ENCODE measurements at places on chromosomes 4 and X.
A peak's percentile ranks its signal among the peaks of the same experiment; 100 is the strongest.

- no peak for DNase-seq
These were observed 59.1 kb downstream of the MRPL1 start for GRCh38 chr4:77921701-77922100.

GRCh38 chr4:145937971-145938611 is 532 bp downstream of the ZNF827 start:
- peak; percentile 22 for DNase-seq

- DNase-seq, result no peak
These were observed 233.8 kb upstream of the UGT8 start for GRCh38 chr4:114364857-114365256.

GRCh38 chrX:119406776-119407175 is 7.6 kb downstream of the SLC25A43 start:
- no peak for DNase-seq

DNA sequence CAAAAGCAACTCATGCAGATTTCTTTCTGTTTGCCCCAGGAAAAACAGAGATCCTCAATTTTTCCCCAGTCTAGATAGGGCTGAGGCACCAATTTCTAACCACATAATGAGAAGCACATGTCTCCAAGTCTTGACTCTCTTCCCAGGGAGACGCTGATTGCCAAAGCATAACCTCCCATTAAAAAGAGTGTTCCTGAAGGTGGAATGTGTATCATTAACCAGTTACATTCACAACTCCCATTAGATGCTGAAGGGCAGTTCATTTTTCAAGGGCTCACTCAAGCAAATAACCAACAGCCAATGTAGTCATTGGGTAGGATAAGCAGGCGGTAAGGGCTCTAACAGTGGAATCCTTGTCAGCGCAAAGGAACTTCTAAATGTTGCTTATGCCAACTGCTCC is 27.5 kb downstream of the TMEM47 start:
- DNase-seq, result no peak

DNA sequence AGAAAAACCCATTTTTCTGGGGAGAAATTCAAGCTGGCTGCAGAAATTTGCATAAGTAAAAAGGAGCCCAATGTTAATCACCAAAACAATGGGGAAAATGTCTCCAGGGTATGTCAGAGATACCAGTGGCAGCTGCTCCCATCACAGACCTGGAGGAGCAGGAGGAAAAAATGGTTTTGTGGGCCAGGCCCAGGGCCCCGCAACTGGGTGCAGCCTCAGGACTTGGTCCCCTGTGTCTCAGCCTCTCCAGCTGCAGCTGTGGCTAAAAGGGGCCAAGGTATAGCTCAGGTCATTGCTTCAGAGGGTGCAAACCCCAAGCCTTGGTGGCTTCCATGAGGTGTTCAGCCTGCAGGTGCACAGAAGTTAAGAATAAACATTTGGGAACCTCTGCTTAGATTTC is 536.4 kb upstream of the FRG1 start:
- DNase-seq, result no peak

DNA sequence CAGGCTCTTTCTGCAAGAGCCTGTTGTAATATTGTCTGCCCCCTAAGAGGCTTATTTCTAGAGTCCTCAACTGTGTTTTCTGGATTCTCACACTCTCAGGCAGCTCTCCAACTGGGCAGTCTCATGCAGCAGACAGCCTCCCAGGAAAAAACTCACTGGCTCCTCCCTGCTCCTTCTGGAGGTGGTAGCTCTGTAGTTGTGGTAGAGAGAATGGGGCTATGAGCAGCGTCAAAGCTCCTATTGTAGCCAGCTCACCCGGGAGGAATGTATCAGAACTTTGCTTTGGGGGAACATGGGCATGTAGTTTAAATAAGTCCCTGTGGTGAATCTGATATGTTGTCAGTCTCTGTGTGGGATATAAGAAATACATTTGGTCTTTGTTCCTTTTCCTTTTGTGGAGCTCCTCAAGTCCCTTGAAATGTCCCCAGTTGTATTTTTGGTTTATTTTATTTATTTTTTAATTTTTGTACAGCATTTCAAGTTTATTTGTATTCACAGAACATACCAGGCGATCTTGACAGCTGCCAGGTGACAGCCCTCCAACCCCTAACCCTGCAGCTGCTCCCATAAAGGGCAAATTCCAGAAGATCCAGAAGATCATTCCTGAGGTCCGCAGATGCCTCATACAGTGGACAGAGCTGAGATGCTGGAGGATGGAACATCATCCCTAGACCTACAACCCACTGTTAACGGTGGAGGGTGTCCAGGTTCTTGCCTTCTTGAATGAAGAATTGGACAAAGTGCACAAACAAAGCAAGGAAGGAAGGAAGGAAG is 45.7 kb downstream of the TRIM61 start:
- DNase-seq, result no peak

- no peak for DNase-seq
These were observed 58.1 kb downstream of the SLC30A9 start for GRCh38 chr4:42048394-42048793.

GRCh38 chr4:7276515-7276914 is 84.2 kb downstream of the SORCS2 start:
- DNase-seq, result no peak

- DNase-seq, result no peak
These were observed 5.4 kb upstream of the ASB5 start for GRCh38 chr4:176274441-176274840.

GRCh38 chr4:61630548-61630947 is 430.4 kb downstream of the ADGRL3 start:
- DNase-seq, result no peak

DNA sequence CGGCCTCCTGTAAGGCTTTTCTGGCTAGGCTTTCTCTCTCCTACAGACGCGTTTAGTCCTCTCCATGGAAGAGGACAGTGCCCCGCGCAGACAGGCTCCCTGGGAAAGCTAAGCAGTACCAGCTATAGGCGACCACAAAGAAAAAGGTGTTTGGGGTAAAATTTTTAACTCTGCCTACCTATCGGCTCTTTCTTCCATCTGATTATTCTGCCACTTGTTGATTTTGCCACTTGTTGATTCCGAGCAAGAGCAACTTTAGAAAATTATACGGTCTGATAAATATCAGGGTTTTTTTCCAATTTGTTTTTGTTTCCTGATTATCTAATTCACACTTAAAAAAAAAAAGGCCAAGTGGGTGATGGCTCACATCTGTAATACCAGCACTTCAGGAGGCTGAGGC is 1600.5 kb upstream of the TENM3 start:
- no peak for DNase-seq

- DNase-seq, result no peak
These were observed 597.7 kb downstream of the MID1IP1 start for GRCh38 chrX:39398963-39399261.

- no peak for DNase-seq
These were observed 2.3 kb downstream of the DUSP9 start for GRCh38 chrX:153649178-153649914.

GRCh38 chr4:188428935-188429334 is 289.7 kb downstream of the TRIML1 start:
- no peak for DNase-seq

DNA sequence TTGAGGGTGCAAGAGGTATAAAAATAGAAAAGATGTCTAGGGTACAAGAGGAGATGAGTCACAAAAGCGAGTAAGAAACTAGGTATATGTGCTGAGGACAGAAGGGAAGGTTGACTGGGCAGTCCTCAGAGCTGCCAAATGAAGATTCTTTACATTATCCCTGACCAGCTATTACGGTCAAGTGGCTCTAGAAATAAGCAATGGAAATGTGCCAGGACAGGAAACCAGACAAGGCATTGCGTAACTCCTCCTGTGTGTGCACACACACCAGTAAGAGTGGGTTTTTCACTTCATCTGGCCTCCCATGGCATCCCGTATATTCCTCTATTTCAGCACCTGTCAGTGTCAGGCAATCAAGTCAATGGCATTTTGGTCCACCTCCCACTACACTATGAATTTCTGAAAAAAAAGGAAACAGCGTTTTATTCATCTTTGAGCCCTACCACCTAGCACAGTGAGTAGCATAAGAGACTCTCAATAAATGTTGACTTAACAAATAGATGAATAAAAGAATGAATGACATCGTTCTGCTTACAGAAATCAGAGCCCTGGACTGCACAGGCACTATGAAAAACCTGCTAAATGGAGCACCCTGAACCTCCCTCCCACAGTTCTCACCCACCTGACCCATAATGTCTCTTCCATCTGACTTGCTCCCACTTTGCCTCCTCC is 62.6 kb upstream of the KLF3 start:
- no peak for DNase-seq

DNA sequence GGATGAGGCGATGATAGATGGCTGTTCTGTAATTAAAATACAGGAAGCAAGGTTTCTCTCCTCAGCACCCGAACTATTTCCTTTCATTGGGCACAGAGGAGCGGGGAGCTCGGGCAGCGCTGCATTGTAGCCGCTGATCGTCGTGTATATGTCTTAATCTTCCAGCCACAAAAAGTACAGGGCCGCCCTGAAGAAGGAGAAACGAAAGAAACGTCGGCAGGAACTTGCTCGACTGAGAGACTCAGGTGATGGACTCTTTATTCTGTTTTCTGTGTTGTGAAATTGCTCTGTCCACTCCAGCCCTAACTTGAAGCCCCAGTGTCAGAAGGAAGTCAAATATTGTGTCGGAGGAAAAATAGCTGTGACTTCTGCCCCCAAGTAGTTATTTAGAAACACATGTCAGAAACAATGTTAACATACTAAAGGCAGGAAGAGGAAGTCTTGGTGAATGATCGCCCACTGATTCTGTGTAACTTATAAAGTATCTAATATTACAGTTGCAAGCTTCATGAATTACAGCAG is 546 bp downstream of the ZRSR2 start:
- DNase-seq, result no peak

GRCh38 chr4:184384810-184385557 is 89.4 kb downstream of the IRF2 start:
- DNase-seq, result no peak

Measured in activated CD8-positive, alpha-beta memory T cell treated with anti-CD3 and anti-CD28 coated beads for 4 hours (primary cell).